Neuronal stem cell (in vitro differentiated cells): ENCODE measurements at places on chromosomes 1 and 21.

- DNase-seq, result no peak
These were observed 3.9 kb downstream of the LAMB3 start for GRCh38 chr1:209648346-209648745.

- DNase-seq, result no peak
These were observed 52.9 kb downstream of the ESRRG start for GRCh38 chr1:216670118-216670883.

DNA sequence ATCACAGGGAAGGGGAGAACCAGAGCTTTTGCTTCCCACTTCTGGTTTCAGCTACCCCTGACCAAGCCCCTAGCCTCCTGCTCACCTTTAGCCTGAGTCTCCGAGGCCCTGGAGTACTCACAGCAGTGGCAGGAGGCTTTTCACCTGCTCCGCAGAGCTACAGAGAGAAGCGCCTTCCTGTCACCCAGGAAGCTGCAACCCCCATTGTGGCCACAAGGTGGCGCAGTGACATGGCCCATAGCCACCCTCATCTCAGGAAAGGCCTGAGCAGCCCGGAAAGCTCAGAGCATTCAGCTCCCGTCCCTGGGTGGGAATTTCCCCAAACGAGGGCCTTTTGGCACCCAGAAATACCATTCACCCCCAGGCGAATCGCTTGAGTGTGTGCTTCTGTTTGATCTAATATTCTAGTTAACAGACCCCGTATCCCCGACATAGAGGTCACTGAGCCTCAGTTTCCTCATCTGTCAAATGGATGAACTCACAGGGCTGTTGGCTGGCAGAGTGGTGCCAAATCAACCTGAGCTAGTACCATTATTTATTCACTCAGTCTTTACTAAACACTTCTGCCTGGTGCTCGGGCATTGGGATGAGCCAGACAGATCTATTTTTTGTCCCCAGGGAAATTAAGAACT, 25.3 kb downstream of the A3GALT2 start:
- peak; percentile 83 for DNase-seq

DNA sequence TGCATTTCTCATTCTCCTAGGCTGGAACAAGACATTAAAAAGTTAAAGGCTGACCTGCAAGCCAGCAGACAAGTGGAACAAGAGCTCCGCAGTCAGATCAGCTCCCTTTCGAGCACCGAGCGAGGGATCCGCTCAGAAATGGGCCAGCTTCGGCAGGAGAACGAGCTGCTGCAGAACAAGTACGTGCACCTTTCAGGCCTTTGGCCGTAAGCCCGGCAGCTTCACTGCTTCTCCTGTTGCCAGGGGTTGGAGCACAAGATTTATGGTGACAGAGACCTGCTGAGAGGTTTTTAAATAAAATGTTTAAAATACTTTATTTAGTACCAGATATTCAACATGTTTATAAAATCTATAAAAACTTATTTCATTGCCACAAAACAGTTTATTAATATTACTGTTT, 53.4 kb downstream of the MACO1 start:
- DNase-seq, result no peak

DNA sequence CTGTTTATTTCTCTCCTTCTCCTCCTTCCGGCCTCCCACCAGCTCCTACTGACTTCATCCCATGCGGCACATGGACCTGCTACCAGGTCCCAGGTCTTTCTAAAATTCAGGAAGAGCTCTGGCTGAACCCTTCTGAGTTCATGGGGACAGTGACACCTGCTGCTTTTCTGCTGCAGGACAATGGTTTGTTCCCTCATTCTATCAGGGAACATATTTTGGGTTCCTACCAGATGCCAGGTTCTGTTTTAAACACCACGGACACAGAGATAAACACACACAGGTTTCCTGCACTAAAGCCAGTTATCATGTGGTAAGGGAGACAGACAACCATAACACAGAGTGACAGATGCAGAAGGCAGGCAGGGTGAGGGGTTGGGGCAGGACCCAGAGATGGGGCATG, 114.0 kb upstream of the RAB4A start:
- no peak for DNase-seq

GRCh38 chr1:182794676-182795201, 5.2 kb downstream of the NPL start:
- no peak for DNase-seq

GRCh38 chr1:238409191-238409850, 518.6 kb upstream of the ZP4 start:
- DNase-seq, result no peak

- no peak for DNase-seq
These were observed 121.2 kb downstream of the TRABD2B start for GRCh38 chr1:47875831-47876586.

DNA sequence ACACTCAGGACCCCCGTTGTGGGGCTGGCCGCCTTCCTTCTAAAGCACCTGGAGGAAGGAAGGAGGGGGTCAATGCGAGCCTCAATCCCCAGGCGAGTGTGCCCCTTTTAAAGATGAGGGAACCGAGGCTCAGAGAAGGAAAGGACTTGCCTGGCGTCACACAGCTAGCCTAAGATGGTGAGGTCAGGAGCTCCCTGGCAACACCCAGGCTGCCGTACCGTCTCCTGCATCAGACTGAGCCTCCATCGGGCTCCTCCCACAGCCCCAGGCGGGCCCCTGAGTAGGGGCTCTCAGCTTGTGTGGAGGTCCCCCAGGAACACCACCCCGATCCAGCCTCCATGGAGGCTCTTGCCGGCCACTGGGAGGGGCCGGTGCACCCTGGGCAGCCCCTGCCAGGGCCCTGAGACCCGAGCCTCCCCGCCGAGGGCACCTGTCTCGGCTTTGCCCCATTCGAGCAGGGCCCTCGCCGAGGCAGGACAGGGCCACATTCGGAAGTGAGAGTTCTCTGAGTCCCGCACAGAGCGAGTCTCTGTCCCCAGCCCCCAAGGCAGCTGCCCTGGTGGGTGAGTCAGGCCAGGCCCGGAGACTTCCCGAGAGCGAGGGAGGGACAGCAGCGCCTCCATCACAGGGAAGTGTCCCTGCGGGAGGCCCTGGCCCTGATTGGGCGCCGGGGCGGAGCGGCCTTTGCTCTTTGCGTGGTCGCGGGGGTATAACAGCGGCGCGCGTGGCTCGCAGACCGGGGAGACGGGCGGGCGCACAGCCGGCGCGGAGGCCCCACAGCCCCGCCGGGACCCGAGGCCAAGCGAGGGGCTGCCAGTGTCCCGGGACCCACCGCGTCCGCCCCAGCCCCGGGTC, at the start of gene AIRE:
Gene AIRE, plus strand, starts transcription at position 739 of the 855 bp plus-strand sequence. CDS start 131 bp downstream, outside the sequence.
- DNase-seq, result no peak

GRCh38 chr1:112507921-112508277, 866 bp upstream of the WNT2B start:
- no peak for DNase-seq

DNA sequence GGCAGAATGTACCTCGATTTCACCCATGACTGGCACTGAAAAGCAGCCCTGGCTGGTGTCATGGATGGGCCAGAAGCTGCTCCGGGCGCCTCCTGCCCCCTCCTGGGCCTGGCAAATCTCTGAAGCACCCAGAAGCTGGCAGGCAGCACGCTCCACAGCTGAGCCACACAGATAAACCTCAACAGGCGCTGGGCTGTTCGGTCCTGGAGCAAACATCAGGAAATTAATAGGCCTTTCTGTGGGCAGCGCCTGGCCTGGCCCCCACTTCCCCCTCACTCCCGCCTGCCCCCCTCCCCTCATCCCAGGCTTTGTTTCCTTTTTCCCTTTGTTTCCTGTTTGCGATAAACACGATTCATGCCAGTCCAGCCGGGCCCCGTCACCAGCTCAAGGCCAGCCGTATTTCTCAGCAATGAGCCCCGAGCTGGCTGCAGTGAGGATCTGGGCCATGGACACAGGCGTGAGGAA, 20.1 kb upstream of the DISP3 start:
- DNase-seq, result no peak
